Neural progenitor cell (in vitro differentiated cells): ENCODE measurements at places on chromosomes 12 and 14. TPM values are rescaled to one million over a fixed set of nuclear protein-coding genes. Genes with fewer than 3 reads are reported as not detected.

DNA sequence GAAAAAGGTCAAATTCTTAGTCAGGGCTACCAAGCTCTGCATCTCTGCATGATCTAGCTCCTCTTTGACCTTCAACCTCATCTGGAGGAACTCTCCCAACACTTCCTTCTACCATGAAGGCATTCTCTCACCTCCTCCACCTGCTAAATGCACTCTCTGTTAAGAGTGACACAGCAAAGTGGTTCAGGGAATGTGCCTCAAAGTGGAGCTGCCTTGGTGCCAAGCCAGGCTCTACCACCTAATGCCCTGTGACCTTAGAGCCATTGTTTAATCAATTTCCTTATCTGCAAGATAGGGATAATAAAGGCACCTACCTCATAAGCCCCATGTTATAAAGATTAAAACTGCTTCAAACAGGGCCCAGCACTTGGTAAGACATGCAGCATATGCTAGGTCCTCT, 236.7 kb downstream of the ANO2 start:
- no peak for DNase-seq

DNA sequence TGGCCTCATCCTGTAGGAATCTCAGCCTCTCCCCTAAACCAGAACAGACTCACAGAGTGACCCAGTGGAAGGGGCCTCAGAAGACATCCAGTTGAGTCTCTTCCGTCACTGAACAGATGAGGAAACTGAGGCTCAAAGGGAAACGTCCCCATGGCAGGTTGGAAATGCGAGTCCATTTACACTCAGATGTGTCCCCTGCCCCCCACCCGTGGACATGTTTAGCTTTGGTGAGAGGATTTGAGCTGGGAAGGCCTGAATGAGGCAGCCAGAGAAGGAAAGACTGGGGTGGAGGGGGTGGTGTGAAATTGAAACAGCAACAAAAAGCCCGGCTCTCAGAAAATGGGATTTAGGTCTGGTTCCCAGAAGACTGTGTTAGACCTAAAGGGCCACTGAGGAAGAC, 1.7 kb downstream of the FAIM2 start:
- no peak for DNase-seq

DNA sequence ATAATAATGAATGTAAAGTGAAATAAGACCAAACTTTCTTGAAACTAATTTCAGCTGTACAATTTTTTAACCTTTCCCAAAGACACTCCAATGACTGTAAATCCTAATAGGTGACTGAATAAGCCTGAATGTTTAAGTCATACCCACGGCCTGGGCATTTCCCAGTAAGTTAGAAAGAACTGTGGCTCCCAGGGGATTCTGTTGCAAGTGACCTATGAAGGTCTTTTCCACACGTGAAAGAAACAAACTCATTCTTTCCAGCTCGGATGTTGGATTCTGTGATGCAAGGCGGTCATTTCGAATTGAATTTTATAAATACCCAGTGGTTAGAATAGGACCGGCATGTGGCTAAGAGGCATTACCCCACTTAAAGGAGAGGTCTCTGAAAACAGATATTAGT, 1134.4 kb downstream of the GALC start:
- no peak for DNase-seq

DNA sequence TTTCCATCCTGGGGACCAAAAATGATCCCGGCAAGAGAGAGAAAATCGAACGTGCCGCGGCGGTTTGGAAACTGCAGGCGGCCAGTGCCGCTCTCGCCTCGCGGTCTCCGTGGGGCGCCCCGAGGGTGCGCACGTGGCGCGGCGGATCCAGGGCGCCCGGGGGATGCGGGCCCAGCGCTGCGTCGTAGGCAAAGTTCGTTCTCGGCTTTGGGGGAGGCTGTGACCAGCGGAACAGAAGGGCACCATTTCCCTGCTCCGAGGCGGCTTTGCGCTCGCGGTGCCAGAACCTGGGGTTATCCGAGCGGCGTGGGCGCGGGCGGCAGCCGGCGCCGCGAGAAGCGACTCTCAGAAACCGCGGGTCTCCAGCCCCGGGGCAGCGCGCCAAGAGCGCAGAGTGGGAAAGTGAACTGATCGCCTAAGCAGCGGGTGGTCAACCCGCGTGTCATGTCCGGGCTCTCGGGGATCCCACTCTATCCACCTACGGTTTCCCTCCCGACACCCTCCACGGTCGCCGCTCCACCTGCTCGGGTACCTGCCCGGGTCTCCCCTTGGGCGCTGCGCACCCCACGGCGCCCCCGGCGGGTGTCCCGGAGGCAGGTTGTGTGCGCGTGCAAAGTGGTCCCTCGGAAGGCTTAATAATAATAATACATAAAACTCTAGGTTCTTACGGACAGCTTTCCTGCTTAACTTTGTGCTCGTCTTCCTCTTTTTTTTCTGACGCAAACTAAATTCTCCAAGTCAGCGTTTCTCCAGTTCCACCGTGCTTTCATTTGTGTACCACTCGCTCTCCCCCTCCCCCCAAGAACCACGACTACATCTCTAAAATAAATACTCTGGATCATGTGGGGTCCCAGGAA, 1.2 kb downstream of the ESRRB start:
- peak; percentile 40 for DNase-seq

DNA sequence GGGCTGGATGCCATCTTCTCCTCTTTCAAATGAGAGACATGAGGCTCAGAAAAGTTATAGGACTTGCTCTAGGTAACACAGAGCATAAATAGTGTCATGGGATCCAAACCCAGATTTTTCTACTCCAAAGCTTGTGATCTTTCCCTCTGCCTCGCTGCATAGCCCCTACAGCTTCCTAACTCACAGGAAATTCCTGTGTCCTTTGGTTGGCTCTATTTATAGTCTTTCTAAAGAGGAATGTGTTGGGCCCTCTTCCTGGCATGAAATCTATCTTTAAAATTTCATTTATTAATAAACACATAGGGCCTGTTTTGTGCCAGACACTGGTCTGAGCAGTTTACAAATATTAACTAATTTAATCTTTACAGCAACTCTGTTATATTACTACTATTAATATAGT, 9.8 kb upstream of the KCNA5 start:
- no peak for DNase-seq

GRCh38 chr12:43148691-43149090, 403.3 kb downstream of the ADAMTS20 start:
- no peak for DNase-seq

- no peak for DNase-seq
These were observed 83.2 kb downstream of the ITPR2 start for GRCh38 chr12:26749781-26750180.

DNA sequence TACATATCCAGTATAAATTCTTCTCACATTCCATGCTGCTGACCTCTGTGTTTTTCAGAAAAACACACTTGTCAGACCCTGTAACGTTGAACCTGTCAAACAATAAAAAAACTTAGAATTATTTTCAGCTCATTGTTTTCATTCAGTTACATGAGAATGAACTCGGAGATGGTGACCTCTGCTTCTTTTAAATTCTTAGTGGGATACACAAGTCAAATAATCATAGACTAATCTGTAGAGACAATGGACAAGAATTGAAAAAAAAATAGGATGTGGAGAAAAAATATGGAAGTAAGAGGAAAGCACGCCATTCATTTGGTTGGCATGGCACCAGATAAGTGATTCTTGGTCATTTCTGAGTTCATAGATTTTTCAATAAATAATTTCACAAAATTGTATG, 7.2 kb downstream of the CD69 start:
- DNase-seq: no peak

- no peak for DNase-seq
These were observed 9.8 kb downstream of the KLHDC1 start for GRCh38 chr14:49702725-49703124.

DNA sequence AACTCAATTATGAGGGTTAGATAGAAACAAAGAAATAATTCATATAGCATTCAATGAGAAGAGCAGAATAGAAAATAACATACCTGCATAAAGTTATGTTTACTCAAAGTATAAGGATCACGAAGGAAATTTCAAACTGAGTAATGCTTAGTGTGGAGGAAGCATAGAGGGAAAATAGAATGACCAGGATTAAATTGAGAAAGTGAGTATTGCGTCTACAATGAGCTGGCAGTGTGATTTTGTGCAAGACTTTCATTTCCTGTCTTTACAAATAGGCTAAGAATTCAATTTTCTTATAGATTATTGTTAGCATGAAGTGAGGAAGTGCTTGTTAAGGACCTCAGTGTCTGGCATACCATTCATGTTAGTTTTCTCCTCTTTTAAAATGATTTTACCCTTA, 12.0 kb downstream of the ADGRD1 start:
- DNase-seq: no peak

DNA sequence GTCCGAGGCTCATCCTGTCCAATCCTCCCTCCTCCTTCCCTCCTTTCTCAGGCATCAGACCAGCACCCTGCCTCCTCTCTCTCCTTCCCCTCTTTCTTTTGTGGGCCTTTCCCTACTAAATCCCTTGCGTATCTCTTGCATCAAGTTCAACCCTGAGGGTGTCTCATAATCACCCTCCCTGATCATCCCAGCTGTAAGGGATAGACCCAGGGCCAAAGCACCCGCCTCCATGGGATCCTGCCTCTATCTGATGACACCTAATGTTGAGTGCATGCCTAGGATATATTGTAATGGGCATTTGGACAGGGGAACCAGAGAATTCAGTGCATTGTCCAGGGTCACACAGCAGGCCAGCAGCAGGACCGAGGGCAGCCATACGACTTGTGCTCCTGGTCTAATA, 84.9 kb downstream of the PHETA1 start:
- no peak for DNase-seq

DNA sequence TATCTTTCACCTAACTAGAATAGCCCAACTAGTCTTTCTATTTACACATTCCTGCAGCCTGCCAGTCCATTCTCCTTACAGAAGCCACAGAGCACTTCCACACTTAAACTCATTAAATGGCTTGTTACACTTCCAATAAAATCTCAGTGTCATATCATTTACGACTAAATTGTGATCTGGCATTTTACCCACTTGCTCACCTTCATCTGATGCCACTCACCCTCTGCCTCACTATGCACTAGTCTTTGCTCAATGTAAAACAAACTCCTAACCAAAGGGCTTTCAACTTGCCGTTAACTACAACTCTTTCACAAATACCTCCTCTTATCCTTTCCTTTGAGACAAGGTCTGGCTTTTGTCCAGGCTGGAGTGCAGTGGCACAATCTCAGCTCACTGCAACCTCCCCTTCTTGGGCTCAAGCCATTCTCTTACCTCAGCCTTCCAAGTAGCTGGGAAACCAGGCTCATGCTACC, 24.1 kb downstream of the YAF2 start:
- peak; percentile 11 for DNase-seq

- peak; percentile 14 for DNase-seq
These were observed 50.0 kb downstream of the FLRT2 start for GRCh38 chr14:85579942-85580341.

DNA sequence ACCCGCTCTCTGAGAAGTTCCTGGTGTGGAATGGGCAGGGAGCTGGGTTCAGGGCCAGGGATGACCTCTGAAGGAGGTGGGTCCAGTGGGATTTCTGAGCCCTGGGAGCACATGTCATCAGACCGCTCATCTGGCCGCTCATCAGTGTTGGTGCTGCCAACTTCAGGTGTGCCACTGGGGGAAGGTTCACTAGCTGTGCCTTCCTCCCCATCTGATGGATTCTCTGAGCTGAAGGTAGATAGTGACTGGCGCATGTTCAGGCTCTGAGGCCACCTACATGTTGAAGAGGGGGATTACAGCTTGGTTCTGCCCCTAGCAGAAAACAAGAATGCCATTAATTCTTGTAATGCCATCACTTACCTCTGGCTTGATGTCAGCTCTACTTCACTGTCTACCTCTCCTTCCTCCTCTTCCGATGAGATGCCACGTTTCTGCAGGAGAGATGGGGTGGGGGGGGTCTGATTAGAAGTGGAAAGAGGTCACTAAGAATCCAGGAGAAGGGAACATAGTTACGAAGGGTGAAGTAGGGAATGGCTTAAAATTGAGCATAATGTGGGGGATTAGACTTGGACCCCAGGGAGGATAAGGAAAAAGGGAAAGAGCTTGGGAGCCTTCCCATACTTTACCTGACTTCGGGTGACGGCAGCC, 17.2 kb downstream of the MAP3K12 start:
- DNase-seq: peak; percentile 46

GRCh38 chr12:132100306-132101065, 43.6 kb downstream of the DDX51 start:
- no peak for DNase-seq

- DNase-seq: no peak
These were observed 1.1 kb upstream of the RBMS2 start for GRCh38 chr12:56520506-56520905.

GRCh38 chr12:54418441-54419087, 502 bp downstream of the ITGA5 start:
- DNase-seq: no peak

- DNase-seq: no peak
These were observed 171.1 kb downstream of the DACT1 start for GRCh38 chr14:58808828-58809227.

- peak; percentile 71 for DNase-seq
These were observed 65.3 kb downstream of the IFT43 start for GRCh38 chr14:76050797-76051392.

DNA sequence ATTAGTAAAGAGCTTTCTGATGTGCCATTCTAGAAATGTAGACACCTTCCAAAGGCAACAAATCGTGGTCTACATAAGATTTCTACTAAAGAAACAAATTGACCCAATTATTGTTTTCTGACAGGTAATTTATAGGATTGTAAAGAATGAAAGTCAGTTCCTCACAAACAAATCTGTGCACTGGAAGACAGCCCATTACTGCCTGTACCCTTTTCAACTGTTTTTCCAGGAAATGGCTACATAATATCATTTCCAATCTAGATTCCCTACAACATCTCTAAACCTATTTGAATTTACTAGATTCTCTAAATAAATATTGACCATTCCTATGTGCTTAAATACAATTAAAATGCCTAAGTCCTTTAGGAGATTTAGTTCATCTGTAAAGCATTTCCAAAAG, 939.1 kb downstream of the FSCB start:
- DNase-seq: no peak

GRCh38 chr12:49365542-49365941, 1.7 kb upstream of the SPATS2 start:
- no peak for DNase-seq

- no peak for DNase-seq
These were observed 212.0 kb downstream of the PTPRO start for GRCh38 chr12:15534322-15534721.

GRIP1 gene
- 25.0 and 38.2 TPM in 2 replicates for total RNA-seq

RNASE3 gene
- total RNA-seq: not detected in 2 replicates

CTSG gene
- not detected in 2 replicates for total RNA-seq

CMKLR1 gene
- 0.09 TPM in 1 of 2 replicates, not detected in the other for total RNA-seq

OR4E2 gene
- total RNA-seq: not detected in 2 replicates

KRT3 gene
- total RNA-seq: not detected in 2 replicates

VRTN gene
- total RNA-seq: 7.9 and 18.6 TPM in 2 replicates

PLCZ1 gene
- not detected in 2 replicates for total RNA-seq

EXOC3L4 gene
- total RNA-seq: not detected in 2 replicates

HSPB8 gene
- total RNA-seq: not detected in 2 replicates
